Fibroblast of skin of abdomen (primary cell): ENCODE measurements at places on chromosomes 13 and 19.

DNA sequence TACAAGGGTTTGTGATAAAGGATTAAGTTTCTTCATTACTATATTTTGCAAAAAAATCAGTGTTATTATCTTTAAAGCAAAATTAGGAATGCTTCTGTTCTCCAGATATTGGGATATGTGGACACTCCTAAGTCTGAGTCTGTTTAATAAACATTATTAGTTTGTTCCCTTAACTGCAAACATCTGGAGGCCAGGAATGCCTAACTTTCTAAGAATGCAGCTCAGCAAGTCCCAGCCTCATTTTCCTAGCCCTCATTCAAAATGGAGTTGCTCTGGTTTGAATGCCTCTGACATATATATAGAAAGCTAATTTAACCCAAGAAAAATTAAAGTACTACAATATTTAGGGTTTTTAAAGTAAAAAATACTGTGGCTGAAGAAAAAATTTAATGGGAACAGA lies 33.6 kb upstream of the EDNRB start:
- DNase-seq = no peak

DNA sequence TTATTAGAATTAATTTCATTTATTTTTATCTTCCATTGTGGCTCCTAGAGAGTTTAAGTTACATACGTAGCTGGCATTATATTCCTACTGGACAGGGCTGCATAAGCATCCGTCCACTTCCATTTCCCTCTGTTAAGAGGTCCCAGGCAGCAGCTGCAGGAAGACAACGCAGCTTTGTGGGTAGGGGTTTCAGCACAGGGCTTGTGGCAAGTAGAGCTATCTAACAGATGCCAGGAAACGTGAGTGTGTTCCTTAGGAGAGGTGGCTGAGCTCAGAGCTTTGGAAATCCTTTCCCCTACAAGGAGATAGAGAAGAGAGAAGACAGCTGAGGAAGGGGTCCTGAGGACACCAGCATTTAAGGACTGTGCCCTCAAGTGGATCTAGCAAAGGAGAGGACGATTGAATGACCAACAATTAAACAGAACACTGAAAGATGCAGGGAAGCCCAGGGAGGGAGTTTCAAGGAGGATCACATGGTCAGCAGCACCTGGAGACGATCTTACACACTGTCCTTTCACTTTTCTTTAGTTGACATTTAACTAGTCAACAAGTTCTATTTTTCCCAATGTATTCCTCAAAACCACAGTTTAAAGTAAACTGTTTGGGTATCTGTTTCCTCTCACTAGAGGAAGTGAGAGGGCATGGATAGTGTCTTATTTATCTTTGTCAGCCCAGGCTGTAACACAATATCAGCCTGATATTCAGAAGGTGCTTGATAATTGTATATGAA lies 2.3 kb upstream of the N4BP2L1 start:
- DNase-seq = no peak

GRCh38 chr13:75458696-75459422 lies 23.1 kb downstream of the TBC1D4 start:
- no peak for DNase-seq

- peak; percentile 23 for DNase-seq
Observed at GRCh38 chr13:25375727-25376358, 4.1 kb downstream of the ATP8A2 start.

DNA sequence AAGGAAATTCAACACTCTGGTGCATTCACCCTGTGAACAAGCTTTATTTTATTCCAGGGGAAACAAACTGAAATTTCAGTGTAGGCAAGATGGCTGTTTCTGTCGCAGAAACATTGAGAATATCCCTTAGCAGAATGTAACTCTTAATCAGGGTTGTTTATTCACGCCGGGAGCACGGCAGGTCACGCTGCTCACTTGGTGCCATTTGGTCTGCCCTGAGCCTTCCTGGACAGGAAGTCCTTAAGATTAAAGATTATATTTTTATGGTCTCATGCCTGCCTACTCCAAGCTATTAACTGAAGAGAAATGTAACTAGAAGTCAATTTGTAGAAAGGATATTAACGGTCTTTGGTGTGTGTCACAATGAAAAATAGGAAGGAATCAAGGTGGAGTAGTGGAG lies 185.3 kb upstream of the ARGLU1 start:
- no peak for DNase-seq

- DNase-seq = no peak
Observed at GRCh38 chr13:74047931-74048600, 86.1 kb downstream of the KLF12 start.

GRCh38 chr19:46115396-46116106 lies 8.9 kb downstream of the IGFL3 start:
- DNase-seq = peak; percentile 82

DNA sequence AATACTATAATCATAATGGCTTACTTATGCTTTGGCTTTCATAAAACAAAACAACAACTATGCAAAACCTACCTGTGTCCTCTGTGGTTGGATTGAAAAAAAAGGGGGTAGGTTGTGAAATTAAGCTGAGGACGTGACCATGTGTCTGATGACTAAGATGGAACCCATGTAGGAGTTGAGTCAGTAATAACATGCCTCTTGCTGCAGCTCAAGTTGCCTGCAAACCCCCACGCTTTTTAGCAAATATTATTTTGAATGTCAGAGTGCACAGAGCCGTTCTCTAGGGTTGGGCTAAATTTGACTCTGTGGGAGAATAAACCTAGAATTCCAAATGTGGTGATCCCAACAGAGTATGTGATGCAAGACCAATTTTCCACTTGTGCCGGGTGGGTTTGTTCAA lies 209.3 kb downstream of the KCNRG start:
- DNase-seq = peak; percentile 54

- DNase-seq = no peak
Observed at GRCh38 chr13:62360609-62361008, 945.0 kb upstream of the PCDH20 start.

GRCh38 chr13:113805431-113806103 lies 46.5 kb downstream of the TMEM255B start:
- DNase-seq = no peak

DNA sequence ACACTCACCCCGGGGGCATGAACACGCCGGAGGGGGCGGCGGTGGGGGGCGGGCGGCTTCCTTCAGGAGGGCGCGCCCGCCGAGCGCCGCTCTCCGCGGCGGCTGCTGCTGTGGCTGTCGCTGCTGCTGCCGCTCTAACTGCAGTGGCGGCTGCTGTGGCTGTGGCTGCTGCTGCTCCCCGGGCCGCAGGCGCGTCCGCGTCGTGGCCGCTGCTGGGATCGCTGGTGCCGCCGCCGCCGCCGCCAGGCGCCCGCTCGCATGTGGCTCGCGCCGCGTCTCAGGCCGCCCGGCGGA lies at the start of gene BBC3:
BBC3 (minus strand) TSS at position 279 of the 294 bp plus-strand sequence. CDS start 2,768 bp downstream, outside the sequence.
- no peak for DNase-seq

DNA sequence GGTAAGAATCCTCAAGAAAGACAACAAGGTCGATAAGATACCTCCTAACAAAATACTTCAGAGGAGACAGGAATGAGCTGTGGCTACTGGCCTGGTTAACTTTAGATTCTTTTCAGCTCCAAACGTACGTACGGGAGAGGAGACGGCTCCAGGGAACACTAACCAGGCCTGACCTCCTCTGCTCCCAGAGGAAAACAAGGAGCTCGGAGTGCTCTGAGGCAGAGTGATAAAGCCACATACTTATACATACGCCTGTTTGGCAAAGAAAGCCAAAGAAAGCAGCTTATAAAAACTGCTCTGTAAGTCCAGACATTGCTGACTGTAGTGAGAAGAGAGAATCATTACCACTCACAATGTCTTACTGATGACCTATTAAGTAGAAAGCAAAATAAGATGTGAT lies 263.9 kb downstream of the MZT1 start:
- peak; percentile 44 for DNase-seq

DNA sequence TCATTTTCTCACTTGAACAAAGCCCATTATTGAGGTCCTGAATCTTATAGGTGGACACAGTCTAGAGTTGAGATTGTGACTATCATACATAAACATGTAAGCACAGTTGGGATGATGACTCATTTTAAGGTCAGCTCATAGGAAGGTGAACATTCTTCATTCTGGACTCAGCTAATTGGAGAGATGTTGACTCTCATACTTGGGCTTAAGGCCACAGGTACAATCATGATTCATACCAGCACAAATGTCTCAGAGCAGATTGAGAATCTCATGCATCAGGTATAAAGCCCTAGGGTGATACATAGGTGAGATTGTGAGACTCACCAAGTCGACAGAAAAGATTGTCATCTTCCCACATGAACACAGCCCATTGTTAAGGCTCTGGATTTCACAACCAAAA lies 62.3 kb upstream of the ZNF724 start:
- DNase-seq = no peak

GRCh38 chr19:31085125-31085524 lies 264.1 kb downstream of the TSHZ3 start:
- DNase-seq = no peak

DNA sequence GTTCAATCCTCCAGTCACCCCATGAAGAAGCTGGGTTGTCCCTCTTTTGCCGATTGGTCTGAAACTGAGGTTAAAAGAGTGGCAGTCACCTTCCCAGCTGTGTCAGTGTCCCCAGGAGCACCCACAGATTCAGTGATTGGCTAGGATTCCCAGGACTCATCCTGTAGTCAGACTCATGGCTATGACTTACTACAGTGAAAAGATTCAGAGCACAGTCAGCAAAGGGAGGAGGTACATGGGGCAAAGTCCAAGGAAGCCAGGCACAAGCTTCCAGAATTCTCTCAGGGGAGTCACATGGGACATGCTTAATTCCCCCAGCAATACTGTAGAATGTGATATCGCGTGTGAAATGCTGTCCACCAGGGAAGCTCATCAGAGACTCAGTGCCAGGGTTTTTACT lies 14.2 kb downstream of the ZNF473 start:
- DNase-seq = no peak

- peak; percentile 16 for DNase-seq
Observed at GRCh38 chr19:2618611-2619010, 83.9 kb downstream of the GNG7 start.

DNA sequence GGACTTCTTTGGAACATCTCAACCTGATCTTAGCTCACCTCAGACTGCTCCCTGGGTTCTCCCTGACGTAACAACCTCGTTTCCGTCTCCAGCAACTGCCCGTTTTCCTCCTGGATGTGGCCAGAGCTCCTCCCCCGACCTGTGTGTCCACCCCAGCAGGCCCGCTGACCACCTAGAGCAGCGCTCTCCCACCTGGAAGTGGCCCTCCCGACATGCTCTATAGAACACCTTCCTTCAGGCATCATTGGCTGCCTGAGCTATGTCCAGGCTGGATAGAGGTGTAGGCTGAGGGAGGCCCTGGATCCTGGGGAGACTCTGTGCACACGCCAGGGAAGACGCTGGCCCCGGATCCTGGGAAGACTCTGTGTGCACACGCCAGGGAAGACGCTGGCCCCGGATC lies 81.3 kb downstream of the TEX29 start:
- no peak for DNase-seq

DNA sequence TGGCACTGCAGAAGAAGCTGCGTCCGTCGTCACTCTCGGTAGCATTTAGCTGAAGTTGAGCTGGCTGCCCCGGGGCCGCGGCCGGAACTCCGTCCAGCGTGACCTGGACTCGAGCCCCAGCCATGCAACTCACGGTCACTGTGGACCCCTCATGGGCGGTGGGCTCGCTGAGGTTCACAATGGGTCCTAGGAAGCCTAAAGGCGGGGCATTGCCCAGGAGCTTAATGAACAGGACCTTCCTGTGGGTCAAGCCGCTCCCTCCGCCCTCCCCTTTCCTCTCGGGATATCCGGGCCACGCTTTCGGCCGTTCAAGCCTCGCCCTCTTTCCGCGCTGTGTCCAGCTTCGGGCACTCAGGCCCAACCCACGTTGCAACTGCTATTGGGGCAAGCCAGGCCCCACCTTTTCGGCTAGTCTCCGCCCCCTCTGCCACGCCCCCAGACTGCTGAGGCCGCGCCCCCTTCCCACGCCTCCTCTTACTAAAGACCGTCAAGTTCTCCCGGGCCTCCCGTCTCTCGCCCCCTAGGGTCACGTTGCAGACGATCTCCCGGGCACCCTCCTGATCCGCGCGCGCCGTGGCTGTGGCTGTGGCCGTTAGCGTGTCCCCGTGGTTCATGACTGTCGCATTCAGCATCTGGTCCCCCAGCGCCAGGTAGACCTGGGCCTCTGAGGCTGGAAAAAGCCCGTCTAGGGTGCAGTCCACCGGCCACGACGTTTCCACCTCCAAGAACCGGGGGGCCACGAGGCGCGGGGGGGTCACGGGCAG lies 1.4 kb upstream of the RAVER1 start:
- peak; percentile 88 for DNase-seq

DNA sequence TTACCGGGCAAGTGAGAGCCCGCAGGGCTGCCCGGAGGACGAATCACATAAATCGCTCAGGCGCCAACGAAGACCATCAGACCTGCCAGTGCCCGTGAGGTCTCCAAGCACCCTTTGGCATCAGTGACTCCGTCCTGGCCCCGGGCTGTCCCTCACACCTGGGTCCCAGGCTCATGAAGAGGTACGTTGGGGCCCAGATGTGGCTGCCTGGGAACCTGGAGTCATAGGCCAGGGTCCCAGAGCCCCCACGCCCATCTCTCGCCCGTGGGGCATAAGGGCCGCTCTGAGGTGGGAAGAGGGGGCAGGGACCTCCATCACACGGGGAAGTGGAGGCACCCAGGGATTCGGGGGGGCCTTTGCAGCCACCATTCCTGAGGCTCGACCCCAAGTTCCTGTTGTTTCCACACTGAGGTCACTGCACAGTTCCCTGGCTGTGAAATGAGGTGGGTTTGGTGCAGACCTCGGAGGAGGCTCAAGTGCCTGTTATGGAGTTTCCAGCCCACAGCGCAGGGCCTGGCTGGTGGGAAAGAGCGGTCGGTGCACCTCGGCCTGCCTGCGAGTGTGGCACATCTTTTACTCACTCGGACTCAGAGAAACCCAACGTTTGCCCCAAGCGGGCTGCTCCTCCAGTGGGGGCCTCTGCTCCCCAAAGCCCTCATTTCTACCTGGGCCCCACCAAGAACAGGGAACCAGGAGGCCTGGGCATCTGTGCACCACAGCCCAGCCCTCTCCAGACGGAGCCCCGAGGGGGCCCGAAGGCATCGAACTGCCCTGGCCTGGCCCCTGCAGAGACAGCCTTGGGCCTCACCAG lies 35.9 kb upstream of the C13orf46 start:
- no peak for DNase-seq

GRCh38 chr13:103354171-103354570 lies 288.0 kb upstream of the SLC10A2 start:
- peak; percentile 90 for DNase-seq

DNA sequence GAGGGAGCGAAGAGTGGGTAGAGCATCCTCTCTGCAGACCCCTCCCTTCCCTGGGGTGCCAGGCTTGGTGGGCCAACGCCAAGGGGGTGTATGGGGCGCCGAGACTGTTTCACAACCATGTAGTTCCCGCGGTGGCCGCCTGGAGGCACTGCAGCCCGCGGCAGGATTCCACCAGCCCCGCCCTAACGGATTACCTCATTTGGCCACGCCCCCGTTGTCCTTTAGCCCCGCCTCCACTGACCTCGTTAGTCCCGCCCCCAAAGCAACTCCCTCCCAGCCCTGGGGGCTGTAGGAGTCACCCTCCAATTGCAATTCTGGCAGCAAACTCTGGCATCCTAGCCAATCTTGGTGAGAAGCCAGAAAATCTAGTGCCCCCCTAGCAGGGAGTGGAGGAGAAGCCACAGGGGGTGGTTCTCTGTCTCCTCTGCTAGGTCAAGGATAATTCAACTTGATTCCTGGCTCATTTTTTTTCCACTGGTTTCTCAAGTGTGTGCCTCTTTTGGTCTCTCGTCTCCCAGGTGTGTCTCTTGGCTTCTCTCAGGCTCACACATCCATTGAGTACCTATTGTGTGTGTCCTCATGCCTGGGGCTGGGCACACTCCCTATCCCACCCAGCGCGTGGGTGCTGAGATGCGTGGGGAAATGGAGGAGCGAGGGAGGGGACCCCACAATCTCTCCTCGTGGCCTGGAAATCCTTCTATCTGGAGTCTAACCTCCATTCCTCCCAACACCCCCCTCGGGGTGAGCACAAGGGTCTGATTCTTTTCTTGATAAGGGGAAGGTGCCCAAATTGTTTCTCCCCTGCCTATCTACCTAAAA lies 2.0 kb downstream of the OLFM2 start:
- DNase-seq = peak; percentile 74
